ENCODE measurements at places on chromosomes 6 and 20. TPM values are rescaled to one million over a fixed set of nuclear protein-coding genes. Genes with fewer than 3 reads are reported as not detected.

Gene FOXS1
- total RNA-seq = not detected

Gene CEP250
- total RNA-seq = 48.8 TPM

Gene C2
- total RNA-seq = 0.42 TPM

Gene MROH8
- 3.0 TPM for total RNA-seq

Gene TFAP2D
- not detected for total RNA-seq

Gene SNX21
- total RNA-seq = 1.3 TPM

Gene PPP1R16B
- total RNA-seq = 65.4 TPM

Gene EFCAB8
- 0.56 TPM for total RNA-seq

Gene SRSF12
- 0.74 TPM for total RNA-seq

Gene NKAIN4
- not detected for total RNA-seq

Gene MCHR2
- total RNA-seq = not detected

Gene RAET1G
- total RNA-seq = not detected

Gene DDX43
- 0.44 TPM for total RNA-seq

Gene WFDC12
- not detected for total RNA-seq

Gene TPD52L1
- 0.87 TPM for total RNA-seq

Gene BTN1A1
- total RNA-seq = 0.16 TPM

Gene CRISP3
- not detected for total RNA-seq

Gene LPA
- not detected for total RNA-seq

Gene MRPS18B
- 113 TPM for total RNA-seq

Gene PDE7B
- 0.50 TPM for total RNA-seq

Gene GSTA1
- not detected for total RNA-seq

Gene CALHM4
- not detected for total RNA-seq

Gene ATF6B
- 53.5 TPM for total RNA-seq

Gene RNF8
- total RNA-seq = 29.2 TPM

Gene CST5
- total RNA-seq = not detected
